ENCODE measurements at places on chromosomes 3 and 15.

- DNase-seq, result no peak
Observed at GRCh38 chr3:8348076-8348475, 153.5 kb upstream of the LMCD1 start.

- DNase-seq, result no peak
Observed at GRCh38 chr3:14480207-14481017, 59.7 kb downstream of the GRIP2 start.

DNA sequence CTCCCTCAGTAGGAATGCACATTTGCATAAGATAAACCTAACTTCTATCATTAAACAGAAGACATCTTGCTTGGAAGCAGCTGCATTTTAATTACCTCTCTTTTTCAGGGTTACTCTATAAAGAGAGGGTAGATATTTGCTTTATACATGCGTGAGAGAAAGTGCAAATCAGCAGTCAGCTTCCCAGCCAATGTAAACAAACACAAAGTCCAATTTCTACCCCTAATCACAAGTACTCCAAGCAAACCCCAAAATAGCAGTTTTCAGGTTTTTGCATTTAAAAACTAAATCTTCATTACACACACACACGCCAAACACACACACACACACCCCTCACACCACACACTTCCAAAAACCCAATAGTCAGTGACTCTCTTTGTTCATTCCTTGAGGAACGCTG is 303.9 kb upstream of the ALCAM start:
- DNase-seq, result no peak

DNA sequence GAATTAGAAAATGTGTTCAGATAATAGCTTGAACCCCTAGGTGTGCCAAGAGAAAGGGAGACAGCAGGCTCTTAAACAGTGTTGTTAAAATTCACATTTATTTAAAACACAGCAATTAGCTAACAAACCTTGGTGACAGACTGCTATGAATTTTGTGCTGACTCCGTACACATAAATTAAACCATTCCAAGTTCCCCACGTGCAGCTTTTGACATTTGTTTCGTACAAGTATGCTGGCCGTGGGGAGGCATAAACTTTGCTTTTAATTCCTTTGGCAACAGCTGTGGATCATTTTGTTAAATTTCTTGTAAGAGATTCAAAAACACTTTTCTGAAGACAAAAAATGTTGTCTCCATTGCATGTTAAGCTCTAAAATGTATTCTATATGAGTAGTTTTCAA is 465.3 kb downstream of the FGF12 start:
- DNase-seq, result no peak

DNA sequence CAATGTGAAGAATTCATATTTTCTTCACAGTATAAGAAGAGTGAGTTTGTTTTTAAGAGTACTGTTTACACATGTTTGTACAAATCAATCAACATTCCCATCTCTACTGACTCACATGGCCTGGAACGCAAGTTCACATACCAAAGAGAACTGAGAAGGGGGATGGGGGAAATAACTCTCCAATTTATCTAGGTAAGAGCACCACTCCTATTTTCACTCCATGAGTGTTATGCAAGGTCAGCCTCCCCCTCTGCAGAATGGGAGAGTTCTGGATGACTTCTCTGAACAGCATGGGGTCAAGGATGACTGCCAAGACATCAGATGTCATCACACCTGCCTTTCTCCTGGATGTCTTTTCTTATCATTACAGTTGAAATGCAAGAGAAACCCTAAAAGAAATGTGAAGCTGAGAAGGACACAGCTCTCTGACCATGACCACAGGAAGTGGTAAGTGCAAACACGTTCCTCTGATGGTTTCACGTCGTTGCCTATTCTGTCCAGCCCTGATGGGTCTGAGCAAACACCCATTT is 95.2 kb downstream of the SEMA6D start:
- no peak for DNase-seq

DNA sequence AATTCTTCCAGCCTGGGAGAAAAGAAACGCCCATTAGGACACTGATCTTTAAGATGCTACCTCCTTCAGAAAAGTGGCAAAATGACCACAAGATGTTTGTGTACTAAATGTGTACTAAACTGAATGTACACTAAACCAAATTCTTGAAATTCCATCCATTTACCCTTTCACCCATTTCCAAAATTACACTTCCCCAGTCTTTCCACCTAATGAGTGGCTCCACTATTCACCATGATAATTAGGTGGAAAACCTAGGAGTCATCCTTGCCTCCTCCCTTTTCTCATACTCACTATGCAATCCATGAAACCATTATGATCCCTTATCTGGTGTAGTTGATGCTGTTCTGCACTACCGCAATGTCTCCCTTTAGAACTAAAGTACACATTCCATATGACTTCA is 452.1 kb upstream of the THBS1 start:
- no peak for DNase-seq

GRCh38 chr3:179260949-179261765 is 10.2 kb upstream of the KCNMB3 start:
- peak; percentile 74 for DNase-seq

DNA sequence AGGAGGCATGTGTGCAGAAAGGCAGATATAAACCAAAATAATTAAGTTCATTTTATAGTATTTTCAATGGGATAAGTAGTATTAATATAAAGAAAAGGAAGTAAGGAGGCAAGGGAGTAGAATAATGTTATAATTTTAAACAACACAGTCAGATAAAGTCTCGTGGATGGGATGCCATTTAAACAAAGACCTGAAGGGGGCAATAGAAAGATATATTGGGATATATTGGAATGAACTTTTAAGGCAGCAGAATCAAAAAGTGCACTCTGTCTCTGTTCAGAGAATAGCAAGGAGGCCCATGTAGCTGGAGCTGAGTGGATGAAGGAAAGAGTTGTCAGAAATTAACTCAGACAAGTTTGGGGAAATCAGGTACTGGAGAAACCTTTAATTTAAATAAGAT is 158.7 kb downstream of the CGGBP1 start:
- no peak for DNase-seq

GRCh38 chr3:184643442-184643841 is 68.4 kb downstream of the MAGEF1 start:
- DNase-seq, result no peak

DNA sequence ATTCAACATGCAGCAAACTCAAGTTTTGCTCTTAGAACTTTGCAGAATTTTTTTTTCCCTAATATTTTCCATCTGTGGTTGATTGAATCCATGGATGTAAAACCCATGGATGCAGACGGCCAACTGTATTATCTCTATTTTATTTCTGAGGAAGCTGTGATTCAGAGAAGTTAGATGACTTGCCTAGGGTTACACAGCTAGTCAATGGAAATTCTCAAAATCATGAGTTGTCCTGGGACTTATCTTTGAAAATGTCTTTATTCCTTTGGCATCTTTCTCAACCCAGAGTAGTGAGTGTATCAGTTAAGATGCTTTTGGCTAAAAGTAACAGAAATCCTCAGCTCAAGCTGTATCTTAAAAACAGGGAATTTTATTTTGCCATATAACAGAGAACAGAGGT is 107.9 kb upstream of the GALNT15 start:
- DNase-seq, result no peak

DNA sequence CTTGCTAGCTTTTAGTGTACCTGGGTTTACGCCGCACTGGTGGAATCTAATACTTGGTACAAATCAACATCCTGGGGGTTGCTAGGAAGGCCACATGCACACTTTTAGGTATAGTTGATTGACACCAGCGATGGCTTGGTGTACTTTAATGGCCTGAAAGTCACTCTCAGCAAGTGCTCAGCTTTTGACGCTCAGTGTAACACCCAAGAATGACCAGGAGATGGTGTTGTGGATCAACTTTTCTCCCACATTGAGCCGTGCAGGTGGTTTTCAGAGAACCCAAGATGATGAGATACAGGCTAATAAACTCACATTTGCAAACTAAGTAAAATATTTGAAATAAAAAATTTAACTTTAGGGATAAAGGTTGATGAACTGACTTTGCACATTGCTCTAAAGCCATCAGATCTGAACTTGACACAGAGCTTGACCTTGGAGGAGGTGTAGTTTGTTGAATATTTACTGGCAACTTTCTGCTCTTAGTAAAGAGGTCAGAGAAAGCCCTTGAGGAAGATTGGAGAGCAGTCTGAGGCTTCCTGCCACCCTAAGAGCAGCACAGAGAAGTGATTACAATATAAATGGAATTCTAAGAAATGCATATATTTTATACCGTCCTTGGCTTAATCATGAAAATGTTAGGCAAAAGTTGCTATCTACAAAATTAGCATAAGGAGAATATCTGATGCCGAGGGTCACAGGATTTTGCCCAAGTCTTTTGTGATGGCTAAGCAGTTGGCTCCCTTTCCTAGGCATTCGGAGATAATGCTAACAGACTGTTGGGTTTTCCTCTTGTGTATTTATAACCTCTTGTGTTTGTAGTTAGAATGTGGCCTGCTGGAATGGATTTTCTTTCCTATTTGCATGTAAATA is 143.4 kb upstream of the RASGRP1 start:
- DNase-seq, result peak; percentile 9

- no peak for DNase-seq
Observed at GRCh38 chr15:71328453-71328852, 213.2 kb downstream of the THSD4 start.

DNA sequence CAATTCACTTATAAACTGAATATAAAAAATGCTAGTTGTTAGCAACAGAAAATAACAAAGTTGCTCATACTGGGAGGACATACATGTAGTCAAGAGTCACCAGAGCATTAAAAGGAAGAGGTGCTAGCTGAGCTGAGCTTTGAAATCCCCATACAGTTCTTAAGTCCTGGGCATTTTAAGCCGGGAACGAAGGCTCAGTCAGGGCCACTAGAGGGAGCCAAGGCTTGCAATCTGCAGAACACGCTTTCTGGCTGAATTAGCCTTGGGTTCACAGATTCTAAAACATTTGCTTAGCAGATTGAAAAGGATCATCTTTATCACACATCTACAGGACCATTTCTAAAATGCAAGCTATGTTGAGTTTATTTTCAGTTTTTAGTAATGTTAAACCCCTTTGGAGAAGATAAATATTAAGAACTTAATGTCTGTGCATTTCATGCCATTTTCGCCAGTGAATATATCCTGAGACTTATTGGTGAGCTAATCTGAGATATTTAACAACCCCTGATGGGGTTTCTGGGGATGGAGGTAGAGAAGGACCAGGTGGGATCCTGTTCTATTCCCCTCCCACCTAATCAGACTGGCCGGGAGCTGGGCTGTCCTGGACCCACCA is 26.3 kb upstream of the MNS1 start:
- peak; percentile 40 for DNase-seq

GRCh38 chr3:168693870-168694269 is 598.1 kb upstream of the GOLIM4 start:
- DNase-seq, result no peak

- DNase-seq, result no peak
Observed at GRCh38 chr3:130792246-130792645, 45.6 kb upstream of the PIK3R4 start.

GRCh38 chr3:1446531-1446930 is 353.7 kb downstream of the CNTN6 start:
- DNase-seq, result no peak

- DNase-seq, result no peak
Observed at GRCh38 chr15:22224241-22224671, 143.9 kb downstream of the OR4M2 start.

DNA sequence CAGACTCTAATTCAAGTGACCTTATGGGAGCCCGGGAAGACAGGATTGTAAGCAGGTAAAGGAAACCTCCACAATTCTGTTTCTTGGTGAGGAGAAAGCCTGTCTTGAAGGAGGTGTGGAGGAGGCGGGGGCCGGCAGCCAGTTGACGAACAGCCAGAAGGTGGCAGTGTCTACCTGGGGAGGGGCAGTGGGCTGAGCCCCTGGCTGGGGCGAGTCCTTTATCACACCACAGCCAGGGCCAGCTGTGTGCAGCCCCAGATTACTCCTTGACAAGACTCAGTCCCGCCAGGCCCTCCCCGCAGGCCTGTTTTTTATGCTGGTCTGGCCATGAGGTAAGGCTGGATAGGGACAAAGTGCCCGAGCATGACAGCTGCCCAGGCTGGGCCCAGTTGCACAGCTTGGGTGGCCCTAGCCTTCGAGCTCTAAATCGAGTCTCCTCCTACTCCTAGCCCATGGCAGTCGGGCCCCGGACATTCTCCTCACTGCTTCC is 40.9 kb upstream of the IDH2 start:
- peak; percentile 61 for DNase-seq

DNA sequence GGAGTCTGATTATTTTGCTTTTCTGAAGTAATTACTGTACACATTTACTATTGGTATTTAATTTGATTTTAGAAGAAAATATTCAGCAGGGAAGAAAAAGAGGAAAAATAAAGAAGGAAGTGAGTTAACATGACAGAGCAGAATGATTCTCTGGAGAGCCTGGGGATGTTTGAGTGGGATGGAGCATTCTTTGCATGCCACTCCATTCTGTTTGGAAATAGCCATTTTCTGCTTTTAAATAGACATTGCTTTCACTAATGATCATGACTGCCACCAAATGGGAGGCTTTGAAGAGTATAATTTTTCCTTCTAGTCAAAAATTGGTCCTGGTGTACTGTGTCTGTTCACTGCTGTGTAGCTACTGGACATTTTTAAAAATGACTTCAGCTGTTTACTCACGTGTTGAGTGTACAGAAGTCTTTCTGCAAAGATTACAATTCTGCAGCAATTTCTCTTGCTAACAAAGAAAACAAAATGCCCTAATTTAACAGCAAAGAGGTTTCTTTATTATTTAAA is 196.1 kb downstream of the RYR3 start:
- no peak for DNase-seq

DNA sequence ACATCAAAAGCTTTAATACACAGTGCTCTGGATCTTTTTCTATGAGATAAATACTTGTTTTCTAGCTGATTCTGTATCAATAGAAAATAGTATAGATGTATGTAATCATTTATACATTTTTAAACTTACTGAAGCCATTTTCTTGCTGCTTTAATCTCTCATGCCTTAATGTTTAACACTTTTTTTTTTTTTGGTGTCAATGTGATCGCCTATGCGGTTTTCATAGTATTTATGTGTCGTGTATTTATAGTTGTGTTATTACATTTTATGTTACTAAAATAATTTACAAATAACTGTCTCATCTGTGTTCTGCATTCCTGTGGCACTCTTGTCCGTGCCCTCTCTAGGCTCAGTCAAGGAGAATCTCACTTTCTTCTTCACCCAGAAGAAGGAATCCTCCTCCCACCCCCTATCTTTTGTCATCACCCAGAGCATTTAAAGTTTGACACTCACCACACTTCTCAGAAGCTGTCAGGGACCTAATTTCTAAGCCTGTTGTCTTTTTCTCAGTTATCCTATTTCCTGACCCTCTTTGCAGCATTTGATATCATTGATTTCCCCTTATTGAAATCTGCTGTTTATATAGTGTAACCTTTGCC is 21.4 kb upstream of the GPR171 start:
- DNase-seq, result no peak

DNA sequence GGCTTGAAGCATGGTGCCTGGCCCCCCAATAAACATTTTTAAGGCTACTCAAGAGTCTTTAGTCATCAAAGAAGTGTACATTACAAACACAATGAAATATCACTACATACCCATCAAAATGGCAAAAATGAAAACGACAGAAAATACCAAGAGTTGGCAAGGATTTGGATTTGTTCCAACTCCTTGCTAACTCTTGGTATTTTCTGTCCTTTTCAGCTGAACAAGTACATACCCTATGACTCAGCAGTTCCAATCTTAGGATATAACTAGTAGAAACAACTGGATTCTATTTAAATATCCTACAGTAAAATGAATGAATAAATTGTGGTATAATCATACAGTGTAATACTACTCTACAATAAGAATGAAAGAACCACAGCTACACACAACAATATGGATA is 25.1 kb upstream of the GABPB1 start:
- no peak for DNase-seq

Measured in naive B cell (primary cell).